ENCODE measurements at places on chromosomes 3 and 15.
A peak's percentile ranks its signal among the peaks of the same experiment; 100 is the strongest.

DNA sequence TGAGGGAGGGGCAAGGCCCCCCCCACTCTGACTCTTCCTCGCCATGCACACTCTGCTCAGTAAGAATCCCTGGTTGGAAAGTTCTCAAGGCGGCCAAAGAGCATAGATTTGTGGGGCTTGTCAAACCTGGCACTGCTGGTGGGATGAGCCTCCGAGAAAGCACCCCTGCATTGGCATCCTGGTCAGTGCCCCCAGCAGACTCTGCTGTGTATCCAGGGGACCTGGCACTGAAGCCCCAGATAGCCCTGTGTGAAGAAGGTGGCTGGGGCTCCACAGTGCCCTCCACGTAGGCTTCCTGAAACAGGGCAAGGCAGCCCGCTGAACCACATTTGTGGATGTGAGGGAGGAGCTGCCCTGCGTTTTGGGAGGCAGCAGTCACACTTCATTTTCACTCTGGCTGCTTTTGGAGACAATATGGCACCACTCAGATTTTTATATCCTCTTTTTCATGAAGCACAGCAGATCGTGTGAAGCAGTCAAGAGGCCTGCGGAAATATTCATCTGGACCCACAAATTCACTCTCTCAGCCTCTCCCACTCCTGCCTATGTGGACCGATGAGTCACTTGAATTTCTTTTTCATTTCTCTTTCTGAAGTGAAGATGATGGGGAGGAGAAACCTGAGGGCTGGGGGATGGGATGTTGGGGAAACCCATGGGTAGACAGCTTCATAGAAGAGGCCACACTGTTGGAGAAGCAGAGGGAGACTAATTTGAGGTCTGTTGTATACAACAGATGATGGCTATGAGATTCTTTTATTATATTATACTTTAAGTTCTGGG lies 88.7 kb upstream of the BCL6 start:
- no peak for DNase-seq

- DNase-seq: no peak
These were observed 47.8 kb downstream of the IQGAP1 start for GRCh38 chr15:90435652-90436337.

GRCh38 chr3:8560366-8561007 lies 58.9 kb downstream of the LMCD1 start:
- no peak for DNase-seq

GRCh38 chr3:195757827-195758226 lies 37.0 kb downstream of the MUC20 start:
- DNase-seq: no peak

DNA sequence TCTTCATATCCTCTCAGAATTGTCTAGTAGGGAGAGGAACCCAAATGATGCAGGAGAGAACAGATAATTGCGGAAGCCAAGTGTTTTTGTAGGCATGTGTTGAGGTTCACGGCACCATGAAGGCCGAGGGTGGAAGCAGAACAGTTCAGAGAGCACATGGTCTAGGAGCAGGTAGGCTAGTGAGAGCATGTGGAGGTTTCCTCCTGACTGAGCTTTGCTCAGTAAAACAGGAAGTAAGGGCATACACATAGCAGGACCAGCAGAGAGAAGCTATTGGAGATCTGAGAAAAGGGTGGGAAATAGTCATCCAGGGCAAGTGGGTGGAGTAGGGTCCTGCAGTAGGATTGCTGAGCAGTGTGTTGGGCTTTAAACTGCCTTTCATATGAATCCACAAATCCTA lies 491.1 kb downstream of the FHIT start:
- DNase-seq: peak; percentile 57

DNA sequence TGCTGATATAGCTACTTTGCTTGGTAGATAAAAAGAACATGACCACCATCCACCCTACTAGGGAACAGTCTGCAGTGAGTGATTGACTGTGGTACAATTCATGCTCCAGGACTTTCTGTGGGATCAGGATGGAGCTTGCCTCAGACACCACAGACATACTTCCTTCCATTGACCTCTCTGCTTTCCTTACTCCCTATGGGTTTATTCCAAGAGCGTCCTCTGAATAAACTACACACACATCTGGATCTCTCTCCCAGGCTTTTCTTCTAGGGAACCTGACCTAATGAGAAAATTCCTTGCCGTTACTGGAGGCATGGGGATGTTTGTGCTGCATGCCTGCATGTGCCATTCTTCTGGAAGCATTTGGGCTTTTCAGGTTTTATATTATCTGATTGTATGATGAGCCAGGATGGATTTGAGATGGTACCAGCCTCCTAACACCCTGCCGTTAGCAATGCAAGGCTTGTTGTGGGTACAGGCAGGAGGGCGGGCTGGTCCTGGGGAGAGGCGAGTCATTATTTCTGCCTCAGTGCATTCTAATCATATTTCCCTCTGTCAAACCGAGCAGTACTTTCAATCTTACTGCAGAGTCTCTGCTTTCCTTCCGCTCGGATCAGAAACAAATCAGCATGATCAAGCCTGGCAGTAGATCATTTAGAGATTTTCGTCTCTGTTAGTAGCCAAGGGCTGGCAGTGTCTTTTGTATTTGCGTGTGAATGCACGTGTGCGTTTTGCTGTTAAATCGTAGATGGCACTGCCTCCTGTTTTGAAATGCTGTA lies 279.2 kb downstream of the PDCD6IP start:
- no peak for DNase-seq

- DNase-seq: no peak
These were observed 2.0 kb downstream of the PPM1M start for GRCh38 chr3:52247409-52248164.

DNA sequence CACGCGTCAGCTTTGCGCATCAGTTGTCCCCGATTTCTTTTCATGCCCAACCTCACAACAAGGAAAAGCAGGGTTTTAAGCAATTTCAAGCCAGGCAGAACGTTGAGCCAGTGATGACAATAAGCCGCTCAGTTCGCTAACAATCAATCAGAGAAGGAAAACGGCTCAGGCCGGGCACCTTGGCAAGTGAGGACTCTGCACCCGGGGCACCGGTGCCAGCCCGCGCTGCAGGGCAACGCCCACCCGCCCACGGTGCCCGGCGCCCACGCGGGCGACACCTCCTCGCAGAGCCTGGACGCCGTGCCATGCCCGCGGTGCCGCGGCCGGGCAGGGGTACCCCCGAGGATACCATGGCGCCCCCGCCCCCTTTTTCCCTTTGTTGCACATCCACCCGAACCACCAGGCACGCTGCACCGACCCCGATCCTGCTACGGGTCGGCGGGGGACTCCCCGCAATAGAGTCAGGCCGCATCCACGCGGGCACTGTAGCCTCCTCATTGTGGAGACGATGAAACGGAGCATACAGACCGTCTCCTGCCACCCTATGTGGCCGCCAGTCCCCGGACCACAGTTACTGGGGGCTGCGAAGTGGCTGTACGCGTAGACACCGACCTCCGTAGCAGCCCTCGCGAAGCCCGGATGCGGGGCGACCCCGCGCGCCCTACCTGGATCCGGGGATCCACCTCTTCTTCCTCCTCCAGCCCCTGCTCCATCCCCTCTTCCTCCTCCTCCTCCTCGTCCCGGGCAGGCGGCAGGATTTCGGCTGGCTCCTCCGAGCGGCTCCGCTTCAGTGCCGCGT lies 581 bp downstream of the SH3BP5 start:
- DNase-seq: no peak

DNA sequence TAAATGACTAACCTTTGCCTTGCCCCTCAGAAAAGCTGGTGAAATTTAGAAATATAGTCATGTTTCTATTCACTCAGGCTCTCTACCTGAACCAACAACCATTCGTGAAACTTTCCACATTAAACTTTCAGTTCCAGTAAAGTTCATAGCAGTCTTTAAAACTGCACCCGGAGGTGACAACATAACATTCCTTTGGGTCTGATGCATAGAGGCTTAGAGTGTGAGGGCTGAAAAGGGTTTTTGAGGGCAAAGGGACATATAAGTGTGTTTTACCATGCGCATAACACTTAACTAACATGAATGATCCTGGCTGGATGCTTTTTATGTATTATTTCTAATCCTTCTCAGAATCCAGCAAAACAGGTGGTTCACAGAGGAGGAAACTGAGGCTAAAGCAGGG lies 471.7 kb upstream of the MCTP2 start:
- no peak for DNase-seq
